ENCODE measurements at places on chromosomes 16 and 17.

- no peak for DNase-seq
Measured at GRCh38 chr16:50505714-50506542, 42.3 kb upstream of the NKD1 start.

- DNase-seq: no peak
Measured at GRCh38 chr16:70774261-70774660, 26.7 kb downstream of the VAC14 start.

DNA sequence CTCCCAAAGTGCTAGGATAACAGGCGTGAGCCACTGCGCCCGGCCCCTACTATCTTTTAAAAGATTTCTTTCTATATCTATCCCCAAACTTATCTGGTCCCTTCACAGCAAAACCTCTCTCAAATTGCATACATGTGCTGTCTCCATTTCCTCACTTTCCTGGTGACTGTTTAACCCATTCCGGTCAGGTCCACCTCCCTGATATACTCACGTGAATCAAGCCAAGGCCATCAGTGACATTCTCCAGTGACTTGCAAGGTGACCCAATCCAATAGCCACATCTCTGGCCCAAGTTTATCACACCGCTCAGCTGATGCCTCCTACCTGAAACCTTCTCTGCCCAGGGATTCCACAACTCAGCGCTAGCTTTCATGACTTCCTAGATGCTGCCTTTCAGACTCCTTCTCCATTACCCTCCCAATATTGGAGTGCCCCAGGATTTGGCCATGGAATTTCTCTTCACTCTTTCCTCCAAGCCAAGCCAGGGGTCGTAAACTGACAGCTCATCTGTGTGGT, 1.4 kb upstream of the CTCF start:
- DNase-seq: no peak

DNA sequence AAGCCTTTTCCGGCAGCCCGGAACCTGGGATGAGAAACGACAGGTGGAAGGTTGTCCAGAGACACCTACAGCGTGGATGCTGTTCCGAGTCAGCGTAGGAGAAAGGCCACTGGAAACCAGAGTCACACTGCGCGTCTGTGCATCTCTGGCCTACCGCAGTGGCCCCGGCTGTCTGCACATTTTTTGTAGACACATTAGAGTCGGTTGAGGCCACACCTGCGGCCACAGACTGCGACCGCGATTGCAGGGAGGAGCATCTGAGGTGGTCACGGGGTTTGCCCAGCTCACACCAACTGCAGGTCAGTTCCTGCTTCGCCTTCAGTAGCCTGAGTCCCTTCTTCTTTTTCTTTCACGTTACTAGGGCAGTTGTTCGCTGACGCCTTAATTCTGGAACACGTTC, 52.4 kb downstream of the WDR45B start:
- no peak for DNase-seq

DNA sequence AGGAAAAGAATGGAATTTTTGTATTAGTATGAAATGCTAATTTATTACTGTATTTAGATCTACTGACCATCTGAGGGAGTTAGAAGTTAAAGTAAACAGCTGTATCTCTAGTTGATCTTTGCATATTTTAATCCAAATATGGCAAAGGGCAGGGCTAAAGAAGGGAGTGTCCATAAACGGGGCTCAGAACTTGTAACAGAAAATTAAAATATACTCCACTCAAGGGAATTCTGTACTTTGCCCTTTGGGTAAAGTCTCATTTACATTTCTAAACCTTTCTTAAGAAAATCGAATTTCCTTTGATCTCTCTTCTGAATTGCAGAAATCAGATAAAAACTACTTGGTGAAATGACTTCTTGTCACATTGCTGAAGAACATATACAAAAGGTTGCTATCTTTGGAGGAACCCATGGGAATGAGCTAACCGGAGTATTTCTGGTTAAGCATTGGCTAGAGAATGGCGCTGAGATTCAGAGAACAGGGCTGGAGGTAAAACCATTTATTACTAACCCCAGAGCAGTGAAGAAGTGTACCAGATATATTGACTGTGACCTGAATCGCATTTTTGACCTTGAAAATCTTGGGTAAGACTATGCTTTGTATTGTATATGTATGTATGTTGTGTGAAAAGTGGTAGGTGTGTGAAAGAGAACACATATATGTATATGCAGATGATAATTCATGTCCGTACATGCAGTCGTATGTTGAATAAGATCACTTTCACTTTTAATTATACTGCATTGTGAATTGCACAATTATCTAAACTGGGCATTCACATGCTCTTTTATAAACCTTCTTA, at the start of gene ASPA:
Gene ASPA (plus strand): TSS at position 186 of the 799 bp plus-strand sequence. CDS start 163 bp downstream, at position 349.
- DNase-seq: no peak

- DNase-seq: no peak
Measured at GRCh38 chr16:17362946-17363345, 107.8 kb downstream of the XYLT1 start.

DNA sequence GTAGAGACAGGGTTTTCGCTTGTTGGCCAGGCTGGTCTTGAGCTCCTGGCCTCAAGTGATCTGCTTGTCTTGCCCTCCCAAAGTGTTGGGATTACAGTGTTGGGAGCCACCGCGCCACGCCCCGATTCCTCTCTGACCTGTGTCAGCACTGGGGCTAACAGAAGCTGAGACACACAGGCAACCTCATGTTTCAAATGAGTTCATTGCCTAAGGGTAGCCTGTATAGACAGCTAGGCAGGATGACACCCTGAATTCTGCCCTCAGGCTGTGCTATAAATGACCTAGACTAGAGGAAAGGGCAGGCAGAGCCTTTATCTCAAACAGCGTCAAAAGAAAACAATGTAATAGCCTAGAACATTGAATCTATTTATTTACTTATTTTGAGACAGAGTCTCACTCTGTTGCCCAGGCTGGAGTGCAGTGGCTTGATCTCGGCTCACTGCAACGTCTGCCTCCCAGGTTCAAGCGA, 2.3 kb upstream of the CDK3 start:
- no peak for DNase-seq

All from stimulated activated CD8-positive, alpha-beta memory T cell treated with anti-CD3 and anti-CD28 coated beads, Interleukin-4, amount 100 ng/mL, for 4 hours (primary cell).